ENCODE measurements at places on chromosomes 4 and X. TPM values are rescaled to one million over a fixed set of nuclear protein-coding genes. Genes with fewer than 3 reads are reported as not detected.

SLC38A5 gene
- total RNA-seq, result 61.8 TPM

HSFX2 gene
- not detected for total RNA-seq

NAP1L5 gene
- total RNA-seq, result 11.0 TPM

CT45A2 gene
- total RNA-seq, result not detected

P2RY10 gene
- total RNA-seq, result not detected
